ENCODE measurements at places on chromosomes 16 and 17. TPM values are rescaled to one million over a fixed set of nuclear protein-coding genes. Genes with fewer than 3 reads are reported as not detected.

DNA sequence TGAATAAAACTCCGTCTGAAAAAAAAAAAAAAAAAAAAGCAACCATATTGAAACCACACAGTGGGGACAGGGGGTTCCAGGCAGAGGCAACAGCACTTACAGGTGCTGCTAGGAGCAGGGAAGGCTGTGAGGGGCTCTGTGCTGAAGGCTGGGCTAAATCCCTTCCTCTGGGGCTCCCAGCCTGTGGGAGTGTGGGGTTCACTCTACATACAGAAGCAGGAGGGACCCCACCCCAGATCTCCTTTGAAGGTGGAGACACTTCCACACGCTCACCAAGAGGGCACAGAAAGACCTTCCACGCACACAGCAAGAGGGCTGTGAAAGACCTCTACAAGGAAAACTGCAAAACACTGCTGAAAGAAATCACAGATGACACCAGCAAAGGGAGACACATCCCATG lies 53.9 kb downstream of the USP22 start:
- no peak for DNase-seq

DNA sequence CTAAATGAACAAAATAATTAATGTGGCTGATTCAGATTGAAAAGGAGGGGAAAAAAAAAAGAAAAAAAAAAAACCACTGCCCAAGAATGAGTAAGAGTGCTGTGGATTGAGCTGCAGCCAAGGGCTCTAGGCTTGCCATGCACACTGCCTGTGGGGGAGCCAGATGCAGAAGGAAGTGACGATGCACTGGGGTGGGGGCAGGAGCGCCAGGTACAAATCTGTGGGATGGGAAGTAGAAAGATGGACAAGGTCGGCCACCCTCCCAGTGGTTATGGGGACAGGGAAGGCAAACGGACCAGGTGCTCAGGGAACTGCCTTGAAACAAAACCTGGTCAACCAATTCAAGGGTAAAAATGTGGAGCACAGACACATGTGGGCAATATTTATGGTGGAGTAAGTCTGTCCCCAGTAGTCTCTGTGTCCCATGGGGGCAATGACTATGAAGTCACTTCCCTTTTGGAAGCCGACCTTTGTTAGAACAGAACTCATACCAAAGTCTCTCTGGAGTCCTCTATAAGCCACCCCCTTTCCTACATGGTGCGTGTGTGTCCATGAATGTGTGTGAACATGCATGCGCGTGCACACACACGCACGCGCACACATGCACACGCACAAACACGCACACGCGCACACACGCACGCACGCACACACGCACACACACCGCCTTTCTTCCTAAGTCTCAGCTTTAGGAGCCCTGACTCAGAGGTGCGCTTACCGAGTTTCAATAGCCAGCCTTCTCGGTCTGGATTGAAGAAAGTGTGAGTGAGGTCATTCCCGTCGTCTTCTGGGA lies 84.3 kb downstream of the CYTH1 start:
- DNase-seq, result peak; percentile 61

DNA sequence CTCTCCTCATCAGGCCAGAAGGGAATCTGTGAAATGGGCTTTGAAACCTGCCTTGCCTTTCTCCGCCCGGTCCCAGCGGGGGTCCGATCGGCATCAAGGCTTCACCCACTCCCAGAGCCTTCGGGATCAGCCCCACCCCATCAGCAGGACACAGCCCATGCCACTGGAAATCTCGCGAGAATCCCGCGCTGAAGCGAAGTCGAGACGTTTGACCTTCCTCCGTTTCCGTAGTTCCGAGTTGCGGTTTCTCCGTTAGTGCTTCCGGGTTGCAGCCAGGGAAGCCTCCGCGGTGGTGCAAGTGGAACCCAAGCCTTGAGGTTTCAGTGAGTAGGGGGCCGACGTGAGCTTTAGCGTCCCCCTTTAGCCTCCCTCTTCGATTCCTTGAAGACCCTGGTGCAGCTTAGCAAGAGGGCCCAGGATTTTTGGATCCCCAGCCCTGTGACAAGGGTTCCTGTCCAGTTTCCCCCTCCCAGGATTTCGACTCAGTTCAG lies at the start of gene COASY:
TSS of gene COASY (plus strand) at position 252 of the 491 bp plus-strand sequence. CDS start 475 bp downstream, outside the sequence.
- peak; percentile 99 for DNase-seq

DNA sequence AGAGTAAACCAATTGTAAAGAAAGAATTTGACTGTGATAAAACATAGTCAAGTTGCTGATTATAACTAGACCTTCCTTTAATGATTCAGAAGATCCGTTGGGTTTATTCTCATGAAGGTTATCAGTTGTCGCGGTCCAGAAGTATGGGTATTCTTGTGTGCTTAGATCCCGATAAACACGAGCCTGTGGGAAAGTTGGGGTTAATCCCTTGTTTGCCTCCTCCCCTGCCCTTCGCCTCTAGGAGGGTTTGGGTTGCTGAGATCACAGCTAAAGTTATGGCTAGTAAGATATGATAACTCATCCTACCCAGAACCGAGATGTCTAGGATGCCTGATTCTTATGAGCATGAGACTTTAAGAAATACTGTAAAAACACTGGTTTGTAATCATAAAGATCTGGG lies 66.8 kb downstream of the GPRC5B start:
- DNase-seq, result no peak

DNA sequence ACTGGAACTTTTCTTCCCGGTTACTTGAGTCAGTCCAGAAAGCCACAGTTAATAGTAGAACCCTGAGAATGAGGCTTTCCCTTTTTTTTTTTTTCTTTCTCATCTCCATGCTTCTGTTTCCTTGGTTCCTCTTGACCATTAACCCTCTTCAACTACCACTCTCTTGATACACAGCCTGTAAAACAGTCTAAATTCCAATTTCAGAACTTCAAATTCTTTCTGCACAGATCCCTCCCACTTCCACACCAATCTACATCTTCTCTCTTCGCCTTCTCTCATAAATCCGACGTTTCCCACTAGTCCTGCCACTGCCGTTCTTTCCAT lies 588 bp downstream of the METTL16 start:
- no peak for DNase-seq

DNA sequence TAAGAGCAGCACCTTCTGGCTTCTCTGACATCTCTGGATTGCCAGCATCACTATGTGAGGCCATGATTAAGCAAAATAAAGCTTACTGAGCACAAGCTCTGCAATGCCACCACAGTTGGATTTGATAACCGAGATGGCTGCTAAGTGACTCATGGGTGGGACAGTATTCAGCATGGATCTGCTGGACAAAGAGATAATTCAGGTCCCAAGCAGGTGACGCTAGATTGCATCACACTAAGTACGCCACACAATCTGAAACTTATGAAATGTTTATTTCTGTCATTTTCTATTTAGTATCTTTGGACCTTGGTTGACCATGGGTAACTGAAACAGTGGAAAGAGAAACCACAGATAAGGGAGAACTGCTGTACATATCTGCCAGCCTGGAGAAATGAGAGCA lies 27.4 kb downstream of the CDRT15 start:
- DNase-seq, result no peak

Gene TBX6
- 0.09 TPM for total RNA-seq

Gene SYT17
- under 0.01 TPM for total RNA-seq

All from fibroblast of the aortic adventitia (primary cell).